Activated T-cell treated with anti-CD3 and anti-CD28 coated beads, Interleukin-2, amount 50 U/mL, for 48 hours (primary cell): ENCODE measurements at places on chromosomes 16 and 17.

DNA sequence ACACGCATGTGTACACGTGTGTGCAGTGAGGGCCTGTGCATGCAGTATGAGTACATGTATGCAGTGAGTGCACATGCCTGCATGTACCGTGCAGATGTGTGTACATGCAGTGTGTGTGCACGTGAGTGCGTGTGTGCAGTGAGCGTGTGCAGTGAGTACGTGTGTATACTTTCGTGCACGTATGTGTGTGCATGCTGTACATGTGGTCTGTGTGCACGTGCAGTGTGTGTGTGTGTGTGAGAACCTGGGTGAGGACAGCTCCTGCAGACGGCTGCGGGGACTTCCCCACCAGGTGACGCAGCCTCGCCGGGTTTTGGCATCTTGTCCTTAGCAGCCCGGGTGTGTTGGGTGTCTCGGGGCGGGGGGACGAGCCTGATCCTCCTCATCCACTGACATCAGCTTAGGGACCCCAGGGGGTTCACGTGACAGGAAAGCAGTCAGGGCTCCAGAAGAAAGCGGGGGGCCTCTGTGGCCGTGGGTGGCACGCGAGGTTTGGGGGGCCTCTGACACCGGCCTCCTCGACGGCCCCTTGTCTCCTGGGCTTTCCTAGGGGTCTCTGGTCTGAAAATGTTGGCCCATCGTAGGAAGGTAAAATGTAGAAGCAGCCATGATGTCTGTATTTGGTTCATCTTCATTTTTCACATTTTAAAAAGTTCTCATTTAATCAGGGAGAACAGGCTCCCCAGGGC lies 119.6 kb upstream of the ZNF750 start:
- no peak for DNase-seq

- DNase-seq: no peak
Measured at GRCh38 chr16:20916942-20917341, 16.4 kb downstream of the LYRM1 start.

GRCh38 chr17:5672815-5673430 lies 88.6 kb upstream of the NLRP1 start:
- DNase-seq: peak; percentile 19

DNA sequence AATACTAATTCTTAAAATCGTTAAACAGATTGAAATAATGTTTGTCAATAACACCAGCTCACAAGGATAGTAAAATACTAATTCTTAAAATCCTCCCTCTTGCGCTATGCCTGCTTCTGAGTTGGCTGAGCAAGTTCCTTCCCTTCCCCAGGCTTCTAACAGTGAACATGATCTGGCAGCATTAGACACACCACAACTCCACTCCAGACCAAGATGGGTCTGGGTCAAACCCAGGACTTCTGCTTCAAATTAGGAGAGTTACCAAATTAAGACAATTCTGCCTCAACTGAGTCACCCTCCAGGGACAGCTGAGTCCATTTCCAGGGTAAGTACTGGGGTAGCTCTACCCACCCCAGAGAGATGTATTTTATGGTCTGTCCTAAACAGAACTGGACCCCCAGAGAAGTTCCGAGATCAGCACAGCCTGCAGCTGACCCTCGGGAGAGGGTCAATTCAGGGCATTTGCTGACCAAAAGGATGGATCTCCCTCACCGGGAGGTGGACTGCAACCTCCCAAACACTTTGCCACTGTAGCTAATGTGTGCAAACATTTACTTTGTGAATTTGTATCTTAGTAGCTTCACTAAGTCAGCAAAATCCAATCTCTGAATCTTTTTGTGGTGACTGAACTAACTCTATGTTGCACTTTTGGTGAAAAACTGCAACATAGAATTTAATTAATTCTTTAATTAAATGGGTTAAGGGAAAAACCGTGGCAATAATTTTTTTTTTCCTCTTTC lies 48.8 kb downstream of the ADCY9 start:
- DNase-seq: no peak

DNA sequence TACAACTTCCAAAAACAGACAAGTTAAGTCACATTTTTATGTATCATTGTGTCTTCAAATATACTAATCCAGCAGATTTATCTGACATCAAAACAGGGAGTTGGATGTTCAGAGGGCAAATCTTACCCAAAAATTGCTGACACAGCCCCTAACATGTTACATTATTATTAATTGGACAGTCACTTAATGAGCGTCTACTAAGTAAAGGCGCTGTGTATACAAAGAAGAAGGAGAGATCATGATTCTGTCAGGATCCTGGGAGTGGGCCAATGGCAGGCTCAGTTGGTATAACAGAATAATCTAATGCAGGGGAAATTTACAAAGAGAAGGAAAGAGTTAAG lies 18.4 kb upstream of the CD300E start:
- no peak for DNase-seq

GRCh38 chr17:36546418-36547093 lies 1.8 kb downstream of the GGNBP2 start:
- DNase-seq: no peak

GRCh38 chr16:57588831-57589230 lies 39.6 kb upstream of the ADGRG1 start:
- DNase-seq: no peak

- DNase-seq: no peak
Measured at GRCh38 chr16:66853261-66854139, 9.3 kb downstream of the CA7 start.

DNA sequence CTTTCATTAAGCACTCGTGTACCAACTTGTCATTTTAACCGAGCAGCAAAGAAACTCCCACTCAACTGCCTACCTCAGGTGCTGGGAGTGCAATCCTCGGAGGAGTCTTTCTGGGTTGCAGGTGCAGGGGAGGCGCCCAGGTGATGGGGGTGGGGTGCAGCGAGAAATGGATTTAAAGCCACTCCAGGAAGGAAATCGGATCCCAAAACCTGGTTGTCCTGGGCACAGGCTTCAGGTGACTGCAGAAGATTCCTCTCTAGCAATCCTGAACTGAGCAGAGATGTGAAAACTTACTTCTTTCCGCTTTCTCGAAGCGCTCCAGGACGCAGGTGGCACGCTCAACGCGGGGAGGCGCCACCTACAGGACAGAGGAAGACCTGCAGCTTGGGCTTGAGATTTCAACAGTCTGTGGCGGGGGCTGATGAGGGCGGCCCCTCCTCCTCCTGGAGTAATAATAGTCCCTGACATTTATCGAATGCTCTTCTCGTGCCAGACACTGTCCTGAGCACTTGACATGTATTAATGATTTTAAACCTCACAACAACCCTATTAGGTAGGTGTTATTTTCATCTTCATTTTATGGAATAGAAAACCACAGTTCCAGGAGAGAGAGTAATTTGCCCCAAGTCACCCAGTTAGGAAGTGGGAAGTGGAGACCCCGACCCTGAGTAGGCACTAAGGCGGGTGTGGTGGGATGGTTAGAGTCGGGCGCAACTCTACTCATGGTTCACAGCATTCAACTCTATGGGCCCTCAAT lies 27.2 kb upstream of the SKAP1 start:
- DNase-seq: peak; percentile 82

DNA sequence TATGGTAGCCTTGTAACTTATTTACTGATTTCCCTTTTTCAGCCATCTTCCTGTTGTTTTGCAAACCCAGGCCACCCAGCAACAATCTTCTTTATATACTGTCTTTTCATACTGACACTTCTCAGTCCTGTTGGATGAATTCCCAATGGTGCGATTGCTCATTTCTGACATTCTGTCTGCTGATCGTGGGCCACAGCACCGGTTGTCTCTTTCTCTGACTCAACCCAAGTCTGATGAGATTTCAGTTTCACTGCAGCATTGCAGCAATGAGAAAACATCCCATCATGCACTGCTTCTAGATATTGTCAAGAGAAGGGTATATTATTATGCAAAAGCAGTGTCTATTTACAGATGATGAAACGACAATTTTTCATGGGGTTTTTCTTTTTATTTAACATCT lies 349.2 kb upstream of the HSBP1 start:
- no peak for DNase-seq

DNA sequence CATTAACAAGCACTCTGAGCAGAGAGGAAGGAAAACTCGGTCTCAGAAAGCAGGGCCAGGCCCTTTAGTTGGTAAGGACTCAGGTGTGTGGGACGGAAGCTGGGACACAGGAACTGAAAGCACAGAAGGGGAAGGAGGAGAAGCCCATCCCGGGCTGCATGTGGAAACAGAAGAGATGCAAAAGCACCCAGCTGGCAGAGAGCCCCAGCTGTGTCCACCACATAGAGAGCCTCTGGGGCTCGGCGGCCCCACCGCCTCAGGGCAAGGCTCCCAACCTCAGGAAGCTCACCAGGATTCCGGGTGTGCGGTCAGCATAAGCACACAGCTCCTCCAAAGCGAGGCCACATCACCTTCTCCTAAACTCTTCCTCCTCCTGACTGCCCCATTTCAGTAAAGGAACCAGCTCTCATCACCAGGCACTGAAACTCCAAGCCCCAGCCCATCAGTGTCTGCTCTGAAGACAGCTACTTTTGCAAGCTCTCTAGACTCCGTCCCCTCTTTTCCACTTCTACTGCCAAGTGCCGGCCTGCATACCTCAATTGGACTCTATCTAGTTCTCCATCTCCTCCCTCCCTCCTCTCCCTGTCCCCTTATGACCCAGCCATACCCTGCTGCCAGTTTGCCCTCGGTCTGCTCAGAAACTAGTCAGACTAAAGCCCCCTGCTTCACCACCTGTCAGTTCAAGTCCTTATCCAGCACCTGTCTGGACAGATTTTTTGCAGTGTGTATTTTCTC lies 6.0 kb downstream of the ST3GAL2 start:
- no peak for DNase-seq

DNA sequence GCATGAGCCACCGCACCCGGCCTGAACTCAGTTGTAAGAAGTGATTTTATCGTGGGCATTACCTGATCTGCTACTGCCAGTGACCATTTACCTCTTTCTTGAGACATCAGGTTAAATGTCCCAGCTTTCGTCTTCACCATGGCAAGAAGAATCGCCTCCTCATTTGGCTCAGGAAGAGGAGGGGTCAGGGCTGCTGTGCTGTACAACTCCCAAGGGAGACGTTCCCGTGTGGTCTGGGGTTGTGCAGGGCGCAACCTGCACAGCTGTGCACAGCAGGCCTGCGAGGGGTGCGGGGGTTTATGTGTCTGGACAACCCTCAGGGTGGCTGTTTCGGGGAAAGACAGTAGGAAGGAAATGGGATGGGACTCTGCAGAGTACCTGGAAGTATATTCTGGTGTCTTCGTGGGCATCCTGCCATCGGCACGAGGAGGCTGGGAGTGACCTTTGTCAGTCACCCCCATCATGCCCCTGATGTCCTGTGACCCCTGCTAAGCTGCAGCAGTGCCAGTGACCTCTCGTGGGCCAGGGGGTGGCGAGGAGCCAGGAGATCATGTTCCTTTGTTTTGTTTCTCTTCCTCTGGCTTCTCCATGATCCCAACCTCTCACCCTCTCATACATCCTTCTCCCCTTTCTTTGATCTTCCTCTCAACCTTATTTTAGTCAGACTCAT lies 27.3 kb downstream of the CIBAR2 start:
- DNase-seq: no peak

DNA sequence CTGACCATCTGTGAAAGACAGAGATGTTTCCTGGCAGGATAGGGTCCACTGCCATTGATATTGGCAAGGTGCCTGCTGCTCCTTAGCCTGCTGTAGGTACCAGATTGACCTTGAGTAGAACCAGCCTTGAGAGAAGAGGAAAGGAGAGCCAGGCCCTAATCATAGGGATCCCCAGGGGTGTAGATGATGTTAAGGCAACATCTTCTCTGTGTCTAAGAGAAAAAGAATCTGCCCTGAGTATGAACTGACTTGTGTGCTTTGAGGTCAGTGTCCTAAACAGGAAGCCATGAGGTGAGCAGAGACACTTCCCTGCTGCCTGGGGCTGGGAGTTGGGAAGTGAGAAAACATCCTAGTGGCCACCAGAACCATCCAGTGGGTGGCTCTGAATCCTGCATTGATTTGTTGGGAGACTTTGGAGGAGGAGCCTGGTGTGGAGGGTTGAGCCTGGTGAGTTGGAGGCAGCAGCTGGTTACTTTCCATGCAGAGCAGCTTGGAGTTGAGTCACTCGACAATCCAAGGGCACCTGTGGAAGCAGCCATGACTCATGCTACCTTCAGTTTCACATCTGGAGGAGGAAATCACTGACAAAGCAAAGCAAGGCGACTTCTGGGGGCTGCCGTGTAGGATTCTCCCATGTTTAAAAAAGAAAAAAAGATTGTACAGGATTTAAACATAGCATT lies 47.8 kb downstream of the BMERB1 start:
- peak; percentile 60 for DNase-seq

GRCh38 chr17:27760069-27760885 lies 40.1 kb downstream of the NOS2 start:
- peak; percentile 81 for DNase-seq

DNA sequence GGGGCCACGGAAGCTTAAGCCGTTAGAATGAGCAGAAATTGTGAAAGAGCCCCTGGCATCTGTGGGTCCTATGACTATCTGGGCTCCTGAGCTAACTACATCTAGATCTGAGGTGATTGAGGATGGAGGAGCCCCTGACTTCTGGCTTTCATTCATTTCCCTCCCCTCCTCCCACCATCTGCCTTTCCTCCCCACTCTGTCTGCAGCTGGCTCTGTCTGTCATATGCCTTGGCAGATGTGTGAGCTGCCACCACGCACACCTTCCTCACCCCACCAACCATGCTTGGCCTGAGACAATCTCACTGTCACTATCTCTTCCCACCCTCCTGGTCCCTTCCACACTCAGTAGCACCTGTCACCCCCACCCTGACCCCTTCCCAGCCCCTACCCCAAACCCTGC lies 5.1 kb downstream of the CD300E start:
- DNase-seq: no peak

DNA sequence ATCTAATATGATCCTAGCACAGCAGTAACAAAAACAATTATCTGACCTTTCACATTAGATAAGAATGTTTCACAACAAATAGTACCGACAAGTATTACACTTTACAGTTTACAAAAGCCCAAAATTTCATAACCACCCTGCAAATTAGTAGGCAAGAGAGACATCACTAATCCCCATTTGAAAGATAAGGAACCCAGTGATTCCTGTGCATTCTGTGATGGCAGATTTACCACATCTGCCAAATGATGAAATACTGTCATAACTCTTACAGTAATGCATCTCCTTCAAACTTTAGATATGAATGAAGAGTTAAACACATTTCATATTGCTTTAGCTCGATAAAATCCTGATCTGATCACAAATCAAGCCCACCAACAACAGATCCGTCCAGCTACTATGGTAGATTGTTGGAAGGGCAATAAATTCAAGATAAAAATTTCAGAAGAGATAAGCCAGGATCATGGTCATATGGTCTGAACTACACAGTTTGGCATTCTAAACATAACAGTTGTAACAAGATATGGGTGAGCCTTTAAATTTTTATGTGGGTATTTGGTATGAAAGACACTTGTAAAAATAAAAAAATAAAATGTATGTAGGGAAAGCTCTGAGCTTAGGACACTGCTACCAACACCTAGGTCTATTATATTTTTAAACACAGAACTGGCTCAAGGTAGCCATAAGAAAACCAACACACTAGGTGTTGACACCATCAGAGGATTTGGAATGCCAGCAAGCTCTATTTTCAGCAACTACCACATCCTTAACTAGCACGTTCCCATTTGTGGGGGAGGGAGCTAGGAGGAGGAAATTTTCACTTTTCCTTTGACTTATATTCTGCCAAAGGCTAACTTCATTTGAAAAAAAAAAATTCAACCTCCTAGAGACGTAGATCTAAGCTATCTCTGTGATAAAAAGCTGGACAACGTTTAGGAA lies 9.3 kb downstream of the YWHAE start:
- DNase-seq: no peak

- no peak for DNase-seq
Measured at GRCh38 chr17:21016826-21017225, 26.0 kb downstream of the USP22 start.
